Stimulated activated CD8-positive, alpha-beta memory T cell treated with anti-CD3 and anti-CD28 coated beads, Interleukin-15, amount 100 ng/mL, for 24 hours (primary cell): ENCODE measurements at places on chromosomes 6 and 20.

DNA sequence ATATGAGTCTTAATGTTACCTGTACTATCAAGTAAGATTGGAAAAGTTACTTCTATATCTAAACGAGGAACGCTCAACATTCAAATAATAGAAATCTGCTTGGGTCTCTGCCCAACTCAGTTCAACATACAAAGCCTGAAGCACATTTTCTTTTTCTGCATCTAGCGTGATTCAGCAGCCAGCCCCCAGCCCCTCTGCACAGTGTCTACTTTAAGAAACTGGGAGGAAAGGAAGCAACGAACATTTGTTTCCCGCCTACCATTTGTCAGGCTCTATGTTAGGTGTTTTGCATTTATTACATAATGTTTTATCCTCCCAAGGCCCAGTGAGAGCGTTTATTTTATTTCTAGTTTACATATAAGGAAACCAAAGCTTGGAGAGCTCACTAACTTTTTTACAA is 17.3 kb downstream of the PHACTR1 start:
- no peak for DNase-seq

- DNase-seq, result no peak
These were observed 15.5 kb downstream of the FAM83B start for GRCh38 chr6:54861905-54862616.

GRCh38 chr6:43616725-43617472 is 12.2 kb downstream of the GTPBP2 start:
- no peak for DNase-seq

DNA sequence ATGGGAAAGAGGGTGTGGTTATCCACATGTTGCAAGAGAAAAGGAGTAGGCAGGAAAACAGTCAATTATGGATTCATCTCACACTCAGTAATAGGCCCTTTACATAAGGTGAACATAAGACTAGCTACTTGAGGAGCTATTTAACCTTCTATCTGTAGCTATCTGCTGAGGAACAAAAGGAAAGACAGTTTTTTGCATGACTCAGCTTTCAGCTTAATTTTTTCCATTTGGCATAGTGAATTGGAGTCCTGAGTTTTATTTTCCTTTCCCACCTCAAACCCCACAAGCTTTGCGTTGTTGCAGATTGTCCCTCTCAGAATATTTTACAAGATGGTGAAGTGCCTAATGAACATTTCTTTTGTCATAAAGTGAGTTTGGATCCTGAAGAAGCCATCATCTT is 32.4 kb downstream of the UBD start:
- no peak for DNase-seq

GRCh38 chr20:38055294-38055693 is 21.7 kb downstream of the RPRD1B start:
- DNase-seq, result no peak

GRCh38 chr6:132019586-132019985 is 68.4 kb upstream of the CCN2 start:
- no peak for DNase-seq

DNA sequence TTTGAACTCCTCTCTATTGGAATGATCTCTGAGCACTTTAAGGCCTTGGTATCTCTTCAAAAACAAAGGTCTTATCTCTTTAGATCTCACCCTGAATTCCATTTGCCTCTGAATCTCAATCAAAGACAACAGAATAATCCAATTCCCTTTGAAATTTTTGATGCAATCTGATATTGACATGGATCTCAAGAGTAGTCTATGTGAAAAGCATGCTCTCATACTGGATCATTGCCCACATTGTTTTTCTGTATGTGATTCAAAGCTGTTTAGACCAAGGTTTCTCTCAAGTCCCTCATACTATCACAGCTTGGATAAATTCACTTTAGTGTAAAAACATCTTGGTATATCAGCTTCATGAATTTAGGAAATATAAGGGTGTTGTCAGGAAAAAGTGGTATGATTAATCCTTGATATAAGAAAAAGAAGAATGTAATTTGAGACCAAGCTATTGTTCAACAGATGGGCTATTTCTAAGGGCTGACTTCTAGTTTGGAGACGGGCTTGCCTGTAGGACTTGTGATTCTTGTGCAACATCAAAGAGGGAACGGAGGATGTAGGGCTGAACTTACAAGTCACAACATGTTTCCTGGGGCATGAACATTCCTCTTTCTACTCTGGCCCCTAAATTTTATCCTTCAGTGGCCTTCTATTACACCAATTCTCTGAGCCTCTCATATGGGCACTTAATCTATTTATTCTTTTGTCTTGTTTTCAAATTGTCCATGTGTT is 77.9 kb upstream of the CITED2 start:
- no peak for DNase-seq

GRCh38 chr6:149170564-149171452 is 146.7 kb upstream of the TAB2 start:
- no peak for DNase-seq

DNA sequence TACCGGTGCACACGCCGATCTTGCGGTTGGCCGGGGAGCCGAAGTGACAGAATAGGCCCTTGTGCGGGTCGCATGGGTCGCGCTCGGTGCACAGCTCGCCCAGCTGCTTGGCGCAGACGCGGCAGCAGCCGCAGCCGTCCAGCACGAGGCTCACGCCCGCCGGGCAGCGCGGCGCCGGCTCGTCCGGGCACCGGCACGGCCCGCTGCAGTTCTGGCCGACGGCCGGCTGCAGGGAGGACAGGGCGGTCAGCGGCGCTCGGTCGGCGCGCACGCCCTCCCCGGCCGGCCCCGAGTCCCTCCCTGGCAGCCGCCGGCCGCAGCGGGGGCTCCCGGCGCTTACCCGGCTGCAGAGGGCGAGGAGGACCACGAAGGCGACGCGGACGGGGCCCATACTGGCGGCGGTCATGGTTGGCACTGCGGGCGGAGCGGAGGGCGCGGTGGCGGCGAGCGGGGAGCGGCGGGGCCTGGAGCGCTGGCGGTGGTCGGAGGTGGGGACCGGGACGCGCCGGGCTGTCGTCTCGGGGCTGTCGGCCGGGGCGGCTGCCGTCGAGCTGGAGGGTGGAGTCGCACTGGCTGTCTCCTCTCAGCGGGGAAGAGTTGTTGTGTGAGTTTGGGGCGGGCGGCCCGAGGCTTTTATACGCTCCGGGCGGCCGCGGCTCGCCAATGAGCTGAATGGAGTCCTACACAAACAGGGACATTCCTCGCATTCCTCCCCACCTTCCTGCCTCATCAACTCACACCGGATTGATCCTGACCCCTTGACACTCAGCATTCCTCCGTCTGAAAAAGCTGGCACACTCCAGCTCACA is at the start of gene CCN2:
Gene CCN2 (minus strand): TSS at position 606 of the 809 bp plus-strand sequence. CDS start 200 bp downstream, at position 406.
- DNase-seq, result no peak

DNA sequence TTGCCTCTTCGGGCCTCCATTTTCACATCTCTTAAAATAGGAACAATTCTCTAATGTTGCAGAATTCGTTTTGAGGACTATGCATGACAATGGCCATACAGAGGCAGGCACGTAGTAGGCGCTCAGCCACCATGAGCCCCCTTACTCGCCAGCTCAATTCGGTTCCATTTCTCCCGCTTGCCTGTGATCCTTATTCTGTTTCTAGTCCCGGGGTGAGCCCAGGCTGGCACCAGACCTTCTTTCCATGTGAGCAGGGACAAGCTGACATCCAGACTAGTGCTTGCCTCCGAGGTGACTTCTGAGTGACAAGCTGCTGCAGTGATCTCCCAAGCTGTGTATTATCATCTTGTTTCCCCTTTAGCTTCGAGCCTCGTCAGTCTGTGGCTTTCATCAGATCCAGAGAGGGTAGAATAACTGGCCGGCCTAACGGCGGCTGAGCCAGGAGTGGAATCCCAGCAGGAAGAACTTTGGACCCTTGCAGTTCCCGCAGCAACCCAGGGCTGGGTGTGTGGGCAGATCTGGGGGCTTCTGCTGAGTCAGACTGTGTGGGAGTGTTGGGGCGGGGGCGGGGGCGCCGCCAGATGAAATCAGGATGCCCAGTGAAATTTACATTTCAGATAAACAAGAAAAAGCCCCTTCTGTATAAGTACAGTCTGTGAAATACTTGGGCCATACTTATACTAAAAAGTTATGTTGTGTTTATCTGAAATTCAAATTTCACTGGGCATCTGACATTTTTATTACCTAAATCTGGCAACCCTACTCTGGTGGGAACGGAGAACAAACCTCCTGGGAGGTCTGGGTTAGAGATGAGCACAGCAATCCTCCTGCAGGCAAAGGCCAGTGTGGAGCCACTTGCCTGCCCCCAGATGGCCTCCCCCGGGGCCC is 10.9 kb downstream of the BANF2 start:
- no peak for DNase-seq

DNA sequence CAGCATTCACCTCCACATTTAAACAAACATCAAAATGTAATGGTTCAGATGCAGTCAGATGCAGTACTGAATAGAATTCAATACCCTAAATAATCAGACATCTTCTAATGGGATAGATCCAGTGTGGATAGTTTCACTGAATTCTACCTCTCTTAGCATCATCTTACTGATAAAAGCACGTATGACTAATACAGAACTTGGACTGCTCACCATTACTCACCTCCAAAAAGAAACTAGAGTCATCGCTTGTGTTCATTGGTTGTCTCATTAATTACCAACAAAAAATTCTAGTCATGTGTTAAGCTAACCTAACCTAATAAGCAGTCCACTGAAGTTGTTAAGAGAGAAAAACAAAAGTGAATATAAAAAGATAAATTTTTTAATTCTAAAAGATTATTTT is 165.9 kb upstream of the IRAK1BP1 start:
- no peak for DNase-seq

GRCh38 chr20:62797671-62798532 is 1.6 kb downstream of the MRGBP start:
- DNase-seq, result no peak

GRCh38 chr20:41861772-41862422 is 243.7 kb upstream of the CHD6 start:
- no peak for DNase-seq

- DNase-seq, result no peak
These were observed 236.4 kb downstream of the LRFN2 start for GRCh38 chr6:40350747-40351217.

DNA sequence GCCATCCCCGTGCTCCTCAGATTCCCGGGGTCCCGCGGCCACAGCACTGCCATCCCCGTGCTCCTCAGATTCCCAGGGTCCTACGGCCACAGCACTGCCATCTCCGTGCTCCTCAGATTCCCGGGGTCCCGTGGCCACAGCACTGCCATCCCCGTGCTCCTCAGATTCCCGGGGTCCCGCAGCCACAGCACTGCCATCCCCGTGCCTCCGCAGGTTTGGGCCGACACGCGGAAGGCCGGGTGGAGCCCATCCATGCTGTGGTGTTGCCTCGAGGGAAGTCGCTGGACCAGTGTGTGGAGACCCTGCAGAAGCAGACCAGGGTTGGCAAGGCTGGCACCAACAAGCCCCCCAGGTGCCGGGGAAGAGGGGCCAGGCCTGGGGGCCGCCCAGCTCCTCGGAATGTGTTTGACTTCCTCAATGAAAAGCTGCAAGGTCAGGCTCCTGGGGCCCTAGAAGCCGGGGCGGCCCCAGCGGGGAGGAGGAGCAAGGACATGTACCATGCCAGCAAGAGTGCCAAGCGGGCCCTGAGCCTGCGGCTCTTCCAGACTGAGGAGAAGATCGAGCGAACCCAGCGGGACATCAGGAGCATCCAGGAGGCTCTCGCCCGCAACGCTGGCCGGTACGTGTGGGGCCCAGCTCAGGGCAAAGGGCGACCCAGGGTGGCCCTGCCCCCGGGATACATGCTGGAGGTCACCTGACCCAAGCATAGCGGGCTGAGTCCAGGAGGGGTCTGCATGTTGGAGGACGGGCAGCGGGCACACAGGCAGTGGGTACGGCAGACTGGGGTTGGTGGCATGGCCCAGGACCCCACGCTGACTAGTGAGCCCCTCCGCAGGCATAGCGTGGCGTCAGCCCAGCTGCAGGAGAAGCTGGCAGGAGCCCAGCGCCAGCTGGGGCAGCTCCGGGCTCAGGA is 1.3 kb upstream of the LIME1 start:
- no peak for DNase-seq

DNA sequence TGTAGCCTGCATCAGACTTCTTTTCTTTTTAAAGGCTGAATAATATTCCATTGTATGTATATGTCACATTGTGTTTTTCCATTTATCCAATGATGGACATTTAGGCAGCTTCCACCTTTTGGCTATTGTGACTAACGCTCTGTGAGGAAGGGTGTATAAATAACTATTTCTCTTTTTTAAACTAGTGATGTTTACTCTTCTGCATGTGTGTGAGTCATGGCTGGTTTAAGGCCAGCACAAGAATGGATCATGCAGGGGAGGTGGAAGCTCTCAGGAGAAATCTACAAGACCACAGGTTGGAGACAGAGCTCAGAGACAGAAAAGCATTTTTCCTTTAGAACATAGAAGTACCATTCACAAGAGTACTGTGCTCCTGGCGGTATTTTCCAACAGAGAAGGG is 307.2 kb downstream of the SOX4 start:
- DNase-seq, result no peak

- no peak for DNase-seq
These were observed 72.3 kb downstream of the CARMIL1 start for GRCh38 chr6:25351485-25351884.

DNA sequence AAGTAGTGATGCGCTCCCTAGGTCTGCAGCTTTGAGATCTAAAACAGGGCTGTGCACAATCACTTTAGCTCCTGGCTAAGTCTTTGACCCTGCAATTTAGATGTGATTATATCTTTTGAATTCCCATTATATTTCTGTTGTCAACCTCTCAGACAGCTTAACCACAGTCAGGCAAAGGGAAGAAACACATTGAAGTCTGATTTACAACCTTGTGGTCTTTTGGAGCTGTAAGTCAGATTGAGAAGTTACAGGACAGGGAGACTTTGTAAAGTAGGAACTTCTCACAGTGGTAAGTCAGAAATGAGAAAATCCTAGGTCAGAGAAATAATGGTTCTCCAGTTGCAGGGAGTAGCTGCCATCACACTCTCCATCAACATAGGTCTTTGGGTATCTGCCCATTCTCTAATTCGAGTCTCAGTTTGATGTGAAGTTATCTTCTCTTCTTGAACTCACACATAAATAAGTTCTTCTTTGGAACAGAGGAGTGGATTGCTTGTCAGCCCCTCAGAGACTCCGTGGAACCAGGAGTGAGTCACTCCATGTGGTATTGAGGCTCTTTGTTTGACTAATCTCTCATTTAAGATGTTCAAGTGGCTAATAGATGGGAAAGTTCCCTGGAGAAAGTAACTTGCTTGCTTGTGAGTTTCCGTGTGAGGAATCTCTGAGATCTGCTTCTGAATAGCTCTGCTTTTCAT is 35.0 kb upstream of the SGK1 start:
- no peak for DNase-seq

GRCh38 chr6:21450149-21450548 is 143.4 kb upstream of the SOX4 start:
- no peak for DNase-seq

- no peak for DNase-seq
These were observed 582.5 kb downstream of the RFPL4B start for GRCh38 chr6:112929641-112930040.
